Fibroblast of pulmonary artery (primary cell): ENCODE measurements at places on chromosomes 6 and 20.

- DNase-seq, result peak; percentile 18
Observed at GRCh38 chr6:125228981-125229479, 72.7 kb downstream of the HDDC2 start.

- no peak for DNase-seq
Observed at GRCh38 chr6:151704383-151704782, 103.1 kb upstream of the ESR1 start.

DNA sequence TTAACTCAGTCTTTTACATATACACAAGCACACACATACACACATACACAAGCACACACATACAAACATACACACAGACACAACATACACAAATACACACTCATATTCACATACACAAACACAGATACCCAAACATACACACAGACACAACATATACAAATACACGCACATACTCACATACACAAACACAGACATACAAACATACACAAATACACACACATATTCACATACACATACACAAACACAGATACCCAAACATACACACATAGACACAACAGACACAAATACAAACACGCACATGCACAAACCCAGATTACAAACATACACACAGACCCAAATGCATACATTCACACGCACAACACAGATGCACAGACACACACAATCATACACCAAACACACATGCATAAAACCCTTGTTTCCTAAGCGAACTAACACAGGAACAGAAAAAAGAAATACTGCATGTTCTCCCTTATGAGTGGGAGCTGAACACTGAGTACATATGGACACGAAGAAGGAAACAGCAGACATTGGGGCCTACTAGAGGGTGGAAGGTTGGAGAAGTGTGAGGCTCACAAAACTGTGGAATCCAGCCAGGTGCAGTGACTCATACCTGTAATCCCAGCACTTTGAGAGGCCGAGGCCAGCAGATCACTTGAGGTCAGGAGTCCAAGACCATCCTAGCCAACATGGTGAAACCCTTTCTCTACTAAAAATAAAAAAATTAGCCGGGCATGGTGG, 34.2 kb downstream of the PIM1 start:
- peak; percentile 60 for DNase-seq

- DNase-seq, result no peak
Observed at GRCh38 chr6:27383011-27383410, 5.5 kb upstream of the ZNF391 start.

DNA sequence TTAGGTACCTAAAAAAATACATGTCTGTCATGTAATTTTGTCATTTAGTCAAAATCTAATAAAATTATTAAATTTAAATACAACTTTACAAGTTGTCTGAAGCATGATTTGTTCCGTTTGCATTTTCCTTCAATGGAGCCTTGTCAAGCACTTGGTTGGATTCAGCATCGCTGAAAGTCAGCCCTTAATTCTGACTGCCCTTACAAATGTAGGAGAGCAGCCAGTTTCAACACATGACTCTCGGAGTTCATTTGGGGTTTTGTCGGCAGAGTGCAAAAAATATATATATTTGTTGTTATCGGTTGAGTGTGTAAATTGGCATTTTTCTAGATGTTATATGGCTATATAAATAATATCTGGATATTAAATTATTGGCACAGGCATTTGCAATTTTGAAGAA, 180.6 kb downstream of the RPS12 start:
- DNase-seq, result no peak

GRCh38 chr6:156256161-156256560, 521.0 kb upstream of the ARID1B start:
- DNase-seq, result no peak

DNA sequence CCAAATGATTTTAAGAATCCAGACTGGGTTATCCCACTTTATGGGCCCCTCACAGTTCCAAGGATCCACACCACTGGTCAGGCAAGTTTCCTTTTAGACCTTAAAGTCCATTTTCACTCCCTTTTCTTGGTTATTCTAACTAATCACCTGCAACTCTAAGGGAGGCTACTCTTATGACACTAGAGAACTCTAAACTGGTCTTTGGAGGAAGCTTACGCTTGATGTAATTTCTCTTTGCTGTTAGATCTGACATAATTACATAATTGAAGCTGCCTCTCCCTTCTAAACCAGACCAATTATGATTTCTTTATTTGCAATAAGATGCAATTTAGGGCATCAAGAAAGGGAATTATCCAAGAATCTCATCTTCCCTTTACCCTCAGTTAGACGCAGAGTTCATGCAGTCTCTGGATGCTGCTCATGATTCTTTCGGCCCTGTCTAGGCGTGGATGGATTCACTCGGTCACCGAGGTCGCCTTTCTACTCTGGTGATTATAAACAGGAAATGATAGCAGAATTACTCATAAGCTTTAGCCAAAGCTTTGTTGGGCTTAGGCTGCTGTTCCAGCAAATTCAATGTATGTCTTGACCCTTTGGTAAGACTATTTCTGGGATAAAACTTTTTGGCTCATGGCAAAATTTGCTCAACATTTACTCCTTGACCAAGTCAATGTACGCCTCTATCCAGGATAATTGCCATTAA, 166.4 kb upstream of the PRND start:
- peak; percentile 40 for DNase-seq

- peak; percentile 83 for DNase-seq
Observed at GRCh38 chr20:38764567-38765318, 16.5 kb downstream of the ACTR5 start.

GRCh38 chr6:104688283-104688969, 171.3 kb downstream of the HACE1 start:
- DNase-seq, result no peak

DNA sequence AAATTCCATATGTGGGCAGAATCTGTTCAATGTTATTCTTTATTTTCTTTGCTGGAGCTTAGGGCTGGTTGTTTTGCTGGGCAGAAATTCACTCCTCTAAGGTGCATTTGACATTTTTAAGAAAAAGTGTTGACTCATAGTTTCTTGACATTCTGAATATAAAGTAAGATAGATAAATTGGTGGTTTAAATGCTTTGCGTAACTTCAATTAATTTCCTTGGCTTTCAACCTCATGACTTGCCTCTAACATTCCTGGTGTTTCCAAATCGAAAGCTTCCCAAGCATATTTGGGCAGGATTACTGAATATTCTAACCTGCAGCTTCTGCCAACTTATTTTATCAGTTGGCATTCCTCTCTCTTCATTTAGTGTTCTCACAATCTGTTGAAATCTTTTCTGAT, 718.7 kb upstream of the ADGRB3 start:
- peak; percentile 93 for DNase-seq

DNA sequence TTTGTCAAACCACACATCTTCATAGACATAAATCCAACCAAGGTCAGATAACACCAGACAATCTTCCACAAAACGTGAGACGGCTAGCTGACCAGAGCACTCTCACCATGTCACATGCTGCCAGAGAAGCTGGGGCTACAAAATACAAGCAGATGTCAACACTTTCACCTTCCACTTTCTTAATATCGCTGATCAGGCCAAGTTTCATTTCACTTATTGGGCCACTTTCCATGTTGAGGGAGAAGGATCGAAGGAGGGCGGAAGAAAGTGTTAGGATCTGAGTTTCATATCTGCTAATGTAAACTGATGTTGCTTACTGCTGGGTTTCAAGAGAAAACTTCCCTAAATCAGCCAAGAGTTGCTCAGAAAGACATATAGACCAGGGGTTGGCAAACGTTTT, 177.0 kb upstream of the PRDM1 start:
- no peak for DNase-seq

GRCh38 chr20:64192406-64192805, 28.2 kb downstream of the MYT1 start:
- DNase-seq, result no peak

- DNase-seq, result peak; percentile 87
Observed at GRCh38 chr20:11544029-11544678, 373.5 kb upstream of the BTBD3 start.

- DNase-seq, result no peak
Observed at GRCh38 chr6:31397901-31398525, 5.4 kb upstream of the MICA start.
